ENCODE measurements at places on chromosomes 12 and 14.
A peak's percentile ranks its signal among the peaks of the same experiment; 100 is the strongest.

DNA sequence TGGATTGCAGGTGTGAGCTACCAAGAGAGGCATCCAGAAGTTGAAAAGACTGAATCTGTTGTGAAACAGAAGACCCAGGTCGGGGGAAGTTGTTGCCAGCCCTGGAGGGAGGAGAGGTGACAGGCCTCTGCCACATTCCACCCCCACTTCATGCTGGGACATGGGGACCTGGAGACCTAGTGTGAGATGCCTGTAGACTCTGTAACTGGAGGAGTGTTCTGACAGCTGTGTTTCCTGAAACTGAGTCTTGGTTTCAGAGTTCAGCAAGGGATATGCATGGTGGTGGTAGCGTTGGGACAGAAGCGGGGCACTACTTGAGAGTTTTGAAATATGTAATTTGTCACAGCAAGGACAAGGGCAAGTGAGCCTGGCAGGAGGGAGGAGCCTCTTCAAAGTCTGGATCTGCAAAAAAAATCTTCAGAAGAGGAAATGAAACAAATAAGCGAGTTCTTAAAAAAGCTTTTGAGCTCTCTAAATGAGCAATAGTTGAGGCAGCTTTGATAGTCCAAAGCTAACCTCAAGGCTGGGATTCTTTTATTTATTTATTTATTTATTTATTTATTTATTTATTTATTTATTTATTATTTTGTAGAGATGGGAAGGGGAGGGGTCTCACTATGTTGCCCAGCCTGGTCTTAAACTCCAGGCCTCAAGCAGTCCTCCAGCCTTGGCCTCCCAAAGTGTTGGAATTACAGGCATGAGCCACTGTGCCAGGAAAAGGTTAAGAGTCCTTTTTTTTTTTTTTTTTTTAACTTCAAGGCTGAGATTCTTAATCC, 58.9 kb upstream of the EEA1 start:
- DNase-seq: no peak

DNA sequence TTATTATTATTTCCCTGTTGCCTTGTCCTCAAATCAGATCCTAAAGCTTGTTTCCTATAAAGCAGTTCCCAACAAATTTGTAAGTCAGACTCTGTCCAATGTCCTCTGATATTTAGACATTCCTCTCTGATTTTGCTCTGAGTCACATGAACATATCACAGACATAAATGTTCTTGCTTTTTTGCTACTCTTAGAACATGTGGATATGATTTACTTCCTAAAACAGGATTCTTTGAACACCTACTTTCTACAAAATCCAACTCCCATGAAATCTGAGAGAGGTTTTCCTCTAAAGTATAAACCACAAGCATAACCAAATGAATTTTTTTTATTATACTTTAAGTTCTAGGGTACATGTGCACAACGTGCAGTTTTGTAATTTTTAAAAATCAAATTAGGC, 181.3 kb upstream of the SLC38A2 start:
- no peak for DNase-seq

- DNase-seq: no peak
Observed at GRCh38 chr14:71799841-71800240, 132.4 kb upstream of the RGS6 start.

DNA sequence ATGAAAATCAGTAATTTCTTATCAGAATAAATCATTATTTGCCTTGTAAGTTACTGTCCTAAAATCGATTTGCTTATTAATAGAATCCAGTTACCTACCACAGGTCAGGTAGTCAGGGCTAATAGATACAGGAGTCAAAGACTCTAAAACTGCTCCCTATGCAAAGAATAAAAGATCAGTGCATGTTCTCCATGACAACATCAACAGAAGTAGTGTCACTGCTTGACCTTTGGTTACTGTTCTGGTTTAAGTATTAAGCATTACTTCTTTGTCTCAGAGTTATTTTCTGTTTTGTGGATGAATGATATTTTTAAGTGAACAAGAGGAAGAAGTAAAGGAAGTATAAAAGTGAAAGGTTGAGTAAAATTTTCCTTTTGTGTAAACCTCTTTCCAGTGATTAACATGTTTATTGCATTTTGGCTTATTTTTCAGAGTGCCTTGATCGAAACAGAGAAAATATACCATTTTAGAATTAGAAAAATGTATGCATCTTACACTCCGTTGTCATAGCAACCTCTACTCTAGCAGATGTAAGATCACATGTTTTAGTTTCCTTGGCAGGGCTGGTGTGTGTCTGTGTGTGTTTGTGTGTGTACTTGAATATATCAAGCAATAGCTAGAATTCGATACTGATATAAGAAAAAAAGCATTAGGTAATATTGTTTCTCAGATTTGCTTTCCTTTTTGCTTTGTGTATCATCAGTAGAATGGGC, 44.7 kb downstream of the ABCD2 start:
- DNase-seq: no peak

- no peak for DNase-seq
Observed at GRCh38 chr12:132672678-132673077, 14.5 kb downstream of the POLE start.

GRCh38 chr12:2118061-2118460, 65.3 kb downstream of the CACNA1C start:
- no peak for DNase-seq

DNA sequence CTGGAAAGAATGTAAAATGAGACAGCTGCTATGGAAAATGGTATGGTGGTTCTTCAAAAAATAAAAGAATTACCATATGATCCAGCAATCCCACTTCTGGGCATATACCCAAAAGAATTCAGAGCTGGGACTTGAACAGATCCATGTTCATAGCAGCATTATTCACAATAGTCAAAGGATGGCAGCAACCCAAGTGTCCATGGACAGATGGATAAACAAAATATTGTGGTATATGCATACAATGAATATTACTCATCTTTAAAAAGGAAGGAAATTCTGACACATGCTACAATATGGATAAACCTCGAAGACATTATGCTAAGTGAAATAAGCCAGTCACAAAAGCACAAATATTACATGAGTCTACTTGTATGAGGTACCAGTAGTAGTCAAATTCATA, 9.1 kb downstream of the RAB2B start:
- no peak for DNase-seq

DNA sequence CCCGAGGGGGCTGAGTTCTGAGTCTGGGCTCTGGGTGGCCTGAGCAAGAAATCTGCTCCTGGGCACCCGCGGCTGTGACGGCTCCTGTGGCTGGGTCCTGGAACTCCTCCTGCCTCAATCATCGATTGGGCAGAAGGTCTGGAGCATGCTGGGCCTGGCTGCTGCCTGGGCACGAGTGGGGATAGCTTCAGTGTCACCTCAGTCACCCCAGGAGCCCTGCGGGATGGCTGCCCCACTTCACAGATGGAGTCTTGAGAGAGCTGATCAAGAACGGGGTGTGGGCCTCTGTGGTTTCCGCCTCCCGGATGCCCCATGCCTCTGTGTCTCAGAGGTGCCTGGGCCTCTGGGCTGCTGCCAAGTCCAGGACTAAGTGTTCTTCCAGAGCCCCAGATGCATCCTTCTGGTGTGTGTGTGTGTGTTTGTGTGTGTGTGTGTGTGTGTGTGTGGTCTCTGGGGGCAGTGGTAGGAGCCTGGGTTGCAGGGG, 185.6 kb upstream of the C14orf180 start:
- peak; percentile 32 for DNase-seq

- no peak for DNase-seq
Observed at GRCh38 chr14:72740504-72740961, 153.4 kb downstream of the DPF3 start.

- DNase-seq: no peak
Observed at GRCh38 chr14:68574461-68574860, 218.4 kb downstream of the ZFP36L1 start.

- DNase-seq: no peak
Observed at GRCh38 chr12:48119834-48120195, 651 bp downstream of the PFKM start.

DNA sequence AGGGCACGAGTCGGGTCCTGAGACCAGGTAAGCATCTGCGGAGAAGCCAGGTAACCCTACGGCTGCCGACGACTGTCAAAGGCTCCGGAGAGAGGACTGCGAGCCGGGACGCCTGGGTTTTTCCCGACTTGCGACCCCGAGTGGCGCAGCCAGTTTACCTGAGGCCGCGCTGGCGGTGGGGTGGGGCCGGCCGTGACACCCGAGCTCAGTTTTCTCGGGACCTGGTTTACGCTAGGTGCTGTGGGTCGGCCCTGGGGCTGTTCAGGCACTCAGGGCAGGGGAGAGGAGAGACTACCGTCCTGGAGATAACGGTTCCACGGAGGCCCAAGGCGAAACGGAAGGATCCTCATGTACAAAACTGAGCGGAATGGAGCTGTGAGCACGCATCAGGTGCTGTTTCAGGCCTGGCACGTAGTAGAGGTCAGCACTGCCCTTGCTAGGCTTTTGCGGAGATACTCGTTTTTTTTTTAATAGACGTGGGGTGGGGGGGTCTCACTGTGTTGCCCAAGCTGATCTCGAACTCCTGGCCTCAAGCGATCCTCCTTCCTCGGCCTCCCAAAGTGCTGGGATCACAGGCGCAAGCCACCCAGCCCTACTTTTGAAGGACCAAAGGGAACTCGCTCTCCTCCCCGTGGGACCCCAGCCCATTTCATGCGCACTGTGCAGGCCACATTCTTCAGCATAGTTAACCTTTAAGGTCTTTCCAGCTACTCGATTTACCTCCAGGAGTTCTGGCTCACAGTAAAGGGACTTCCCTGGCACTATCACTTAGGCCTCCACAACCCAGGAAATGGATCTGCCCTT, 471 bp downstream of the MTRFR start:
- no peak for DNase-seq

- DNase-seq: no peak
Observed at GRCh38 chr12:32033406-32033805, 73.2 kb upstream of the BICD1 start.

GRCh38 chr14:69247676-69248440, 12.1 kb upstream of the GALNT16 start:
- no peak for DNase-seq

DNA sequence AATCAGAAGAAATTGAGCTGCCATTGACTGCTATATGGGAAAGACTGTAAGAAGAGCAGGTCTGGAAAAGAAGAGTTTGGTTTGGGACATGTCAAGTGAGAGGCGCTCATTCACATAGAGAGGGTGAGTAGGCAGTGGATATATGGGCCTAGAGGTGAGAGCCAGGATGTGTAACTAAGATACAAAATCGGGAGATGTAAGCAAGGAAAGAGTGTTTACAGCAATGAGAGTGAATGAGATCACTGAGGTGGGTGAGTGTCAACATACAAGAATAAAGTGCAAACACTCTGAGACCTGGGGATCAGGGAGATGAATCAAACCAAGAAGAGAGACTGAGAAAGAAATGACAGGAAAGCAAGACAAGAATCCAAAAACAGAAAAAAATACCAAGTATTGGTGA, 58.0 kb upstream of the RTRAF start:
- no peak for DNase-seq

DNA sequence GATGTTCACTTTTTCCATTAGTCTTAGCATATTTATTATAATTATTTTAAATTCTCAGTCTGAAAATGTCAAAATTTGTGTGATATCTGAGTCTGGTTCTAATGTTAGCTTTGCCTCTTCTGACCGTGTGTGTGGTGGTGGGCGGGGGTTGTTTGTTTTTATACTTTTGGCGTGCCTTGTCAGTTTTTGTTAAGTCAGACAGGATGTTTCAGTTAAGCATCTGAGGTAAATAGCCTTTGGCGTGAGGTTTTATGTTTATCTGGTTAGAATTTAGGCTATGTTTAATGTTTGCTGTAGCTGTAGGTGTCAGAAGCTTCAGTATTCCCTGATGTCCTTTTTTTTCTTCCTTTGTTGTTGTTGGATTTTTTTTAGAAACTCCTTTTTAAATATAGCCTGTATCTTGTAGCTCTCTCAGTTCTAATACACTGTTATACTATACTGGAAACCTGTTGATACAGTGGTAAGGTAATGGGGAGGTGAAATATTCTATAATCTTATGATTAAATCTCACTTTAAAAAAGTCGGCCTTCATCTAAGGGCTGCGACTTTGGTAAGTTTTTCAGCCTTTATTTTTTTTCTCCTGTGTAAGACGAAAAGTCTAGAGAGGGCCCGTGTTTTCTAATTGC, 111.6 kb downstream of the SCAF11 start:
- no peak for DNase-seq

DNA sequence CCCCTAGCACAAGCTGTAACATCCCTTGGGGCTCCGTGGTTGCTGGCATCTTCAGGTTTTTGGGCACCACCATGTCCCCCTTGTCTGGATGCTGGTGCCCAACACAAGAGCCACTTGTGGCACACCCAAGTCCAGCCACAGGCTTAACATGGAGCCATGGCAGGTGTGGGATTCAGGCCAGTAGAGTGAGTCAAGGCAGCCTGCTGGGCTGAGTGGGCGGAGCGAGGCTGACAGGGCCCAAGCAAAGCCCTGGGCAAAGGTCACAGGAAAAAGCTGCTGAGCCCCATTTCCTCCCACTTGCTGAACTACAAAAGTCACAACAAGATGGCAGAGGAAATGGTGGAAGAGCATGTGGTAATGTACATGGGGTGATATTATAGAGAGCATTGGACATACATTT, 950.7 kb upstream of the FLRT2 start:
- no peak for DNase-seq

GRCh38 chr12:108713471-108713870, 17.8 kb downstream of the CORO1C start:
- DNase-seq: no peak

GRCh38 chr14:95507701-95508103, 8.7 kb downstream of the SYNE3 start:
- DNase-seq: no peak

DNA sequence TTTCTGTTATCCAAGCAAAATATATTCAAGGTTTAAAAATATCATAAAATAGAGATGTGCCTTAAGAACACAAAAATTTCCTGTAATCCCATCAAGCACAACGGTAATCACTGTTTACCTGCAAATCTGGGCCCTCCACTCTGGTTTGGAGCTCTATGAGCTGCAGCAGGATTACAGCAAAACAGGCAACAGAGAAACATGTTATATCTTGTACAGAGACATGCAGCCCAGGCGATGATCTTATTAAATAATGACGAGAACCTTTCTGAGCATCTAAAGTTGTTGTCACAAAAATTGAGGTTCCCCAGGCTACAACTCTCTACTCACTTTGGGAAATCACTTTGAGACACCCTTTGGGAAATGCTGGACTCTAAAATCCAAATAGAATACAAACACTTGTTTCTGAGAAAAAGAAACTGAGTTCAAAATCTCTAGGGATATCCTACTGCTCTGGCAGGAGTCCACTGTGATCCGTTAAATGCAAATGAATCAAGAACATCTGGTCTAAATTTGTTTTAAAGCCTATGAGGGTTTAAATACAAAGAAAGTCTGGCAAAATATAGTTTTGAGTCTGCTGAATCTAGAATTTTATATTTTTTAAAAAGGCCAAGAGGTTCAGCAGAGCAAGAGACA, 36.3 kb downstream of the STON2 start:
- DNase-seq: peak; percentile 77

- no peak for DNase-seq
Observed at GRCh38 chr12:26443309-26443708, 247.9 kb downstream of the SSPN start.

- DNase-seq: no peak
Observed at GRCh38 chr14:105878125-105878524, 351.7 kb downstream of the TMEM121 start.

GRCh38 chr12:89247967-89248366, 104.3 kb downstream of the DUSP6 start:
- DNase-seq: no peak

GRCh38 chr12:15708396-15709076, 80.7 kb downstream of the EPS8 start:
- DNase-seq: no peak

- DNase-seq: no peak
Observed at GRCh38 chr12:93229494-93230325, 148.0 kb upstream of the NUDT4 start.

GRCh38 chr14:96934638-96935330, 137.6 kb downstream of the VRK1 start:
- no peak for DNase-seq

Measured in NCI-H2171 (cell line).